ENCODE measurements at places on chromosomes 5 and 9.

- DNase-seq = no peak
Observed at GRCh38 chr5:96052374-96052773, 90.7 kb upstream of the ELL2 start.

- DNase-seq = no peak
Observed at GRCh38 chr5:57887851-57888621, 405.4 kb upstream of the ACTBL2 start.

DNA sequence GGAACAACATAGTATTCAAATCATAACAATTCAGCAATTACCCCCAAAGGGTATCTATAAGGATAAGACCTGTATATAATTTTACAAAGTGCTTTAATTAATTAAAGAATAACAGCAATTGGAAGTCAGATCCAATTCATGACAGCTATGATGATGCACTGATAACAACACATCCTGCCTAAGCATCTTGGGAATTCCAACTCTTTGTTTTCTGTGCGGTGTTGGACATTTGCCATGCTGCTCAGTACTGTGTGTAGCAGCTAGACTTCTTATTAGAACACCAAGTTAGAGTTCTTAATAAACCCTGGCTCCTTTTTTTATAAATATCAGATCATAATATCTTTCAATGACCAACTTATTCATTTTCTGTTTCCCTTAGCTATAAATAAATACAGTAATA, 209.0 kb downstream of the SEC61B start:
- no peak for DNase-seq

DNA sequence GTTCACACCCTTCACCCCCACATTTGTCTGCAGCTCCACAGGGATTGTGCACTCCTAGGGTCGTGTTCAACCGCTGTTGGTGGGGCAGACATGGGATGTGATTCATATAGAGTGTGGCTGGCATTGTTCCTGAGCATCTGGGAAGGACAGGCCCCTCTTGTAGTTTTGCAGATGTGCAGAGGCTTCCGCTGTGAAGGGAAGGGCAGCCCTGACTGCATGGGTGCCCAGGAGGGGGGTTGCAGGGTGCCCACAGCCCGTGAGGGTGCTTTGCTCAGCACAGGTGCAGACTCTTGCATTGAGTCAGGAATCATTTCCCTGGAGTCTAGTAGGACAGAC, 30.2 kb upstream of the PITX1 start:
- DNase-seq = no peak

GRCh38 chr5:151234476-151235238, 10.8 kb upstream of the CCDC69 start:
- DNase-seq = no peak

DNA sequence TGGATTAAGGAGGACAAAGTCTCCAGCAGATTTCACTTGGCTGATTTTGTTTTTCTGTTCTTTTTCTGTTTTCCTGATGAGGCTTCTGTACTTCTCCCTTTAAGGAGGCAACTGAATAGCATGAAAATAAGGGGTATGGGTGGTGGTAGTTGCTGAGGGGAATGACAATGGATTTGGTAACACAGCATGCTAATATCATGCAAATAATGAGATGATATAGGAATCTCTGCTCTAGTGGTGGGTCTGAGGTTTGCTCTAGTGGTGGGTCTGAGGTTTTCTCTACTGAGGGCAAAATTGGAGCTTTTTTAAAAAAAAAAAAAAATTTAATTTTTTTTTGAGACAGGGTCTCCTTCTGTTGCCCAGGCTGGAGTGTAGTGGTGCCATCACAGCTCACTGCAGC, 139.7 kb downstream of the C9orf152 start:
- DNase-seq = no peak

DNA sequence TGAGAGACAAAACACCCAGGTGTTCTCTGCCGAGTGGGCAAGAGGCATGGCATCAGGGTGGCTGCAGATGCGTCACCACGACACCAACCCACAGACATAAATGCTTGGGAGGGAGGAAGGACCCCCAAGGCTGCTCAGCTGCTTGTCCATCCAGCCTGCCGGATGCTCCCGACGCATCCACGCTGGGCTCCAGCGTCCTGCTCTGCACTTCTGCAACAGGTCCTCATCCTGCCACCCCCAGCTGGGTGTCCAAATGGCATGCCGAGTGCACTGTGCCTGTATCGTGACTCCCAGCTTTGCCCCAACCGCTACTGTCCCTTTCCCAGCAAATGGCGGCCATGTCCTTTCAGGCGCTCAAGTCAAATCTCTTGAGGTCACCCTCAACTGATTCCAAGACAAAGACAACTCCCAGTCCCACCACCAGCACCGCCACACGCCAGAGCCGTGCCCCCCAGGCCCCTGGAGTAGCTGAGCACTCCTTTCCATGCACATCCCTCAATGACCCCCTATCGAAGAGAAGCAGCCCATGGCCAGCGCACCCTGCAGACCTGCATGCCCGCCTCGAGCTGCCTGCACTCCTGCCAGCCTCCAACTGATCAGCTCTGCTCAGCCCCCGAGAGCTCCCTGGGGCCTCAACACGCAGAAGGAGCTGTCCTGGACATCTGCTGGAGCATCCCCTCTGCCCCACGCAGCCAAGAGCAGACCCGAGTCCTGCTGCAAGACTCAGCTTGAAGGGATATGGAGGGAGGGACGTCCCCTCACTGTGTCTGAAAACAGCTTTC, 116.7 kb downstream of the ROR2 start:
- no peak for DNase-seq

Measured in hippocampal formation (tissue), 2 donors.